Smooth muscle cell of bladder (primary cell): ENCODE measurements at places on chromosomes 11 and 22. TPM values are rescaled to one million over a fixed set of nuclear protein-coding genes. Genes with fewer than 3 reads are reported as not detected.

The LRRC74B gene
- not detected in 2 replicates for total RNA-seq

The UBASH3B gene
- 10.4 and 14.4 TPM in 2 replicates for total RNA-seq

The MS4A15 gene
- total RNA-seq, result not detected in 2 replicates

The OR8J1 gene
- not detected in 2 replicates for total RNA-seq

The SMDT1 gene
- total RNA-seq, result 6.9 and 11.8 TPM in 2 replicates

The SYCE3 gene
- total RNA-seq, result 0.37 and 0.85 TPM in 2 replicates

The CHID1 gene
- total RNA-seq, result 40.4 and 56.2 TPM in 2 replicates

The OR8H3 gene
- not detected in 2 replicates for total RNA-seq

The KDELR3 gene
- total RNA-seq, result 109 and 130 TPM in 2 replicates

The DEPDC7 gene
- 5.3 and 7.4 TPM in 2 replicates for total RNA-seq

The GRM5 gene
- total RNA-seq, result under 0.01 TPM in 1 of 2 replicates, not detected in the other

The HEPACAM gene
- total RNA-seq, result not detected in 2 replicates

The POU2AF3 gene
- total RNA-seq, result 0.14 TPM in 1 of 2 replicates, not detected in the other

The CAT gene
- 69.9 and 84.2 TPM in 2 replicates for total RNA-seq

The HYOU1 gene
- total RNA-seq, result 126 and 138 TPM in 2 replicates
